ENCODE measurements at places on chromosomes 12 and 14. TPM values are rescaled to one million over a fixed set of nuclear protein-coding genes. Genes with fewer than 3 reads are reported as not detected.

GRCh38 chr12:80551897-80552296, 107.9 kb downstream of the PTPRQ start:
- DNase-seq = no peak

DNA sequence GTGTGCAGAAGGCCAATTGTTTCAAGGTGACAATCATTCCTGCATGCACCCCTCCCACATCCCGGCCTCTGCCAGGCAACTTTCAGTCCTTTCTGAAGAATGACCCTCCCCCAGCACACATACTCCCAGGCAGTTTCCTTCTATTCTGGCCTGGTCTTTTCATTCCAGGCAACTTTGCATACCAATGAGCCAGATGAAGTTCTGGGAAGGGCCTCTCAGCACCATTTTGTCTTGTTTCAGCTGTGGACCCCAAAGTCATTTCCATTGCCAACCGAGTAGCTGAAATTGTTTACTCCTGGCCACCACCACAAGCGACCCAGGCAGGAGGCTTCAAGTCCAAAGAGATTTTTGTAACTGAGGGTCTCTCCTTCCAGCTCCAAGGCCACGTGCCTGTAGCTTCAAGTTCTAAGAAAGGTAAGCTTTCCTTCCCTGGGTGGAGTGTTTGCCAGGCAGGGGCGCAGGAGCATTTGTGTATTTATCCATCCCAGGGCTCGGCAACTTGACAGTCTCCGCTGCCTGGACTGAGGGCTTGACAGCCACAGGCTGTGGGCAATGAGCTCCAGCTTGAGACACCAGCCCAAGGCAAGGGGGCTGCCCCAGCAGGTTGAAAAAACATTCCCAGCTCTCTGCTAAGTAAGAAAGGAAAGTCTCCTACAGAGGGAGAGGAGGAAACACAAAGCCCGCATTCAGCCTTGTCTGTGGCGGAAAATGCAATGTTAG, 16.4 kb downstream of the BCL2L14 start:
- peak; percentile 69 for DNase-seq

- DNase-seq = no peak
Observed at GRCh38 chr12:92289629-92290349, 144.1 kb upstream of the BTG1 start.

DNA sequence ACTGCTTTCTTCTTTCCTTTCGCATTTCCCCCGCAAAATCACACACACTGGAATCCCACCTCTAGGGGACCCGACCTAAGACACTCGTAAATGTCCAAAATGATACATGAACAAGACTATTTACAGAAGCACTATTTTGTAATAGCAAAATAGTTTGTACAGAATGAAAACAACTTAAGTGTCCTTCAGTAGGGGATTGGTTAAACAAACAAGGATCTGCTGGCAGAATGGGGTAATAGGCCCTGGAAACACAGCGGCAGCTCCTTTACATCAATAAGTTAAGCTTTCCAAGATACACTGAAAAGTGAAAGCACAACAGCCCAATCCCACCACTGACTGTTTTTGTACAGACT, 48.8 kb downstream of the LTBP2 start:
- no peak for DNase-seq

PGF gene
- total RNA-seq = 8.3 TPM

- no peak for DNase-seq
Observed at GRCh38 chr12:2298556-2299200, 245.9 kb downstream of the CACNA1C start.
